OCI-M1 (cell line): ENCODE measurements at places on chromosomes 1 and 21.
A peak's percentile ranks its signal among the peaks of the same experiment; 100 is the strongest.

DNA sequence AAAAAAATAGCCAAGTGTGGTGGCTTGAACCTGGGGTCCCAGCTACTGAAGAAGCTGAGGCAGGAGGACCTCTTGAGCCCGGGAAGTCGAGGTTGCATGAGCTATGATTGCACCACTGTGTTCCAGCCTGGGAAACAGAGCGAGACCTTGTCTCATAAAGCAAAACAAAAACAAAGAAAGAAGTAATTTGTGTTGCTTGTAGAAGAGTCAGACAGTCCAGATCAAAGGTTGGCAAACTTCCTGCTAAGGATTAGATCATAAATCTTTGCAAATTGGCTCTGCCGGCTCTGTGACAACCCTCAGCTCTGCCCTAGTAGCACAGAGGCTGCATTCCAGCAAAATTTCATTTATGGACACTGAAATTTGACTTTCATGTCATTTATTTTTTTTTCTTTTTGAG is 19.0 kb upstream of the MFN2 start:
- DNase-seq, result no peak

DNA sequence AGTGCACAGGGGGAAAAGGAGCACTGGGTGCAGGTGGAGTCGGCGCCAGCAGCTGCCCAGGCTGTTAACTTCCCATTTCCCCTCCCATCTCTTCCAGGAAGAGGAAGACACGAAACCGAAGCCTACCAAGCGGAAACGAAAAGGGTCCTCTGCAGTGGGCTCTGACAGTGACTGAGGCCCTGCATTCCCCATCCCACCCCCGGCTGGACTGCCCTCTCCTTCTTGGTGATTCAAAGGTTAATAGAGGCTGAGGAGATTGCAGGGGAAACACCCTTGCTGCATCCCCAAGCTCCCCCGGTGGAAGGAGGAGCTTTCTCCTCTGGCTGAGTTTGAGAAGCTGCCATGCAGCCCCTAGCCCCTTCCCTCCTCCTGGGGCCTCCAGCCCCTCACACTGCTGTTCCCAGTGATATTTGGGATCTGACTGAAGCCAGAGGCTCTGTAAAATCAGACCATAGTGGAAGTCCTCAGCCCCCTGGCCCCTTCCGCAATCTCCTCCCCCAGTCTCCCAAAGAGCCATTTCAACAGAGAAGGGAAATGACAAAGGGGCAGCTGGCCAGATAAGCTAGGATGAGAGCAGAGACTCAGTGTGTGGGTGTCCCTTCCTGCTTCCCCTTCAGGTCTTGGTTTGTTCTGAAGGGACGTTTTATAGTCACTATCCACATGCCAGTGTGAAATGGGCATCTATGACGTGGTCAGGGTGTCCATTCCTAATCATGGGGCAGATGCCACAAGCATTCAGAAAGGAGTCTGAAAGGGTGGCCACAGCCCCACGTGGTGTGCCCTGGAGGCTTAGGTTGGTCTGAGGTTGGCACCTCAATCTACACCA is 1.9 kb upstream of the SLC27A3 start:
- DNase-seq, result no peak

GRCh38 chr1:231684356-231685244 is 58.0 kb downstream of the DISC1 start:
- no peak for DNase-seq

GRCh38 chr1:84634536-84635205 is 55.6 kb downstream of the SSX2IP start:
- no peak for DNase-seq

GRCh38 chr1:174976436-174977108 is 23.2 kb upstream of the CACYBP start:
- DNase-seq, result peak; percentile 28

DNA sequence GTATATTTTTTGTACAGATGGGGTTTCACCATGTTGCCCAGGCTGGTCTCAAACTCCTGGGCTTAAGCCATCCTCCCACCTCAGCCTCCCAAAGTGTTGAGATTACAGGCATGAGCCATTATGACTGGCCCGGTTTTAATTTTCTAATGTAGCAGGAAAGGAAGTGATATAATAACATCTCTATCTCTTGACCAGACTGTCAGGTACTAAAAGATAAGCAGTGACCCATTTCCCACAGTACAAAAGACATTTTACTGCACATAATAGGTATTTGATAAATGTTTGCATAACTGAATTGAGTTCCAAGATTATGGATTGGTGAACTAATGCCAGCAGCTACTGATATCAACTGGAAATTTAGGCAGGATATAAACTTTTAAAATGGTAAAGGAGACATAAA is 4.0 kb downstream of the NVL start:
- no peak for DNase-seq

GRCh38 chr1:3551711-3552110 is 59.6 kb downstream of the MEGF6 start:
- DNase-seq, result no peak

- DNase-seq, result no peak
These were observed 82.3 kb downstream of the ITPKB start for GRCh38 chr1:226656601-226657277.

DNA sequence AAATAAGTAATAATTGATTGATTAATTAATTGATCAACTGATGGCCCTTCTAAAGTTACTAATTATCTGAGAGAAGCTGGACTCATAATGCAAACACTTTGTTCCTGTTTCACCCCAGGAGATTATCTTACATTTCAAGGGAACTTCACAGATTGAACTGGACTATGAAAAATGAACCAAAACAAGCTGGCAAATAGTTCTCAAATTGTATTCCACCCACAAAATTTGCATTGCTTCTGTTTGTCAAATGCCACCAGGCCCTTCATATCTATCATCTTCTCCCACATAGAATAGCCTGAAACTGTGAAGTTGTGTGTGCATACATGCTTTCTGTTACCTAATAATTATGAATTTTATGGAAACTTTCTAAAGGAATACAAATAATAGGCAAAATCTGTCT is 104.0 kb downstream of the ZNF281 start:
- DNase-seq, result no peak

GRCh38 chr1:161216945-161217712 is 2.0 kb downstream of the FCER1G start:
- peak; percentile 67 for DNase-seq

- DNase-seq, result no peak
These were observed 4.2 kb downstream of the MYOG start for GRCh38 chr1:203081465-203082230.

DNA sequence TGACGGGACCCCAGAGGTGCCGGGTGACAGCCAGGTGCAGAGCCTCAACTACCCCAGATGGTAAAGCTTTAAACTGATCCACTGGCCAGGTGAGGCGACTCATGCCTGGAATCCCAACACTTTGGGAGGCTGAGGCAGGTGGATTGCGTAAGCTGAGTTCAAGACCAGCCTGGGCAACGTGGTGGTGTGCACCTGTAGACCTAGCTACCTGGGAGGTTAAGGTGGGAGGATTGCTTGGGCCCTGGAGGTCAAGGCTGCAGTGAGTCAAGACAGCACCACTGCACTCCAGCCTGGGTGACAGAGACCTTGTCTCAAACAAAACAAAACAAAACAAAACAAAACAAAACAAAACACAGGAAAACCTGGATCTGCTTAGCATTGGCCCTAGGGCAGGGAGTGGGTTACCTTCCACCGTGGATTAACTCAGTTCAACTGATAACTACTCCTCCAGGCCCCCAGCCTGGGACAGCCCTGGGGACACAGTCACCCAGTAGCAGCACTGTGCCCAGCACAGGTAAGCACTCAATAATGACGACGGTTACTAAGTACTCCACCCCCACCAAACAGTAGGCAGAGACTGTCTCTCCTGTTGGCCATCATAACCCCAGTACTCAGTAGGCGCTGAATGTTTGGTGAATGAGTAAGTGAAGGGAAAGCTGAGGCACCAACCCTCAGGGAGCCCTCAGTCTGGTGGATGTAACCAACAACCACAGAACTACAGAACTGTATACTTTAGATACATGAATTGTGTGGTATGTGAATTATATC is 21.6 kb downstream of the SLC66A1 start:
- DNase-seq, result no peak

GRCh38 chr1:168410464-168410863 is 129.8 kb downstream of the TBX19 start:
- no peak for DNase-seq

- DNase-seq, result no peak
These were observed 119.4 kb upstream of the VANGL1 start for GRCh38 chr1:115522386-115522785.

DNA sequence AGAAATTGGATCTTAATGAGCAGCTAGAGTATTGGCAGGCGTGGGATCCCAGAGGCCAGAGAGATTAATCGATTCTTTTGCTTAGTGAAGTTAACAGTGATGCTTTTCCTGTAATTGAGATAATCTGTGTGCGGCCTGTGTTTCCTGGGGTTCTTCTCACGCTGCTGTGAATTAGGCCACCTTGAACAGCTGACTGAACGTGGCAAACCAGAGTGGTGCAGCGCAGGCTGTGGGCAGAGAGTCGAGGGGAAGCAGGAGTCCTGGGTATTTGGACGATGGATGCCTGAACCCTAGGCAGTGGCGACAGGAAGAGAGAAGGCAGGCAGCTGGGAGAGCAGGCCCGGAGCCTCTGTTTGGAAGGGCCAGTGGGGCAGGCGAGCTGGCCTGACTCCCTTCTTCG is 51.7 kb downstream of the RYR2 start:
- DNase-seq, result no peak

GRCh38 chr1:57927003-57927402 is 503.1 kb upstream of the DAB1 start:
- no peak for DNase-seq

GRCh38 chr1:171884475-171884874 is 43.2 kb downstream of the DNM3 start:
- no peak for DNase-seq

GRCh38 chr1:154265586-154265985 is 6.8 kb upstream of the HAX1 start:
- no peak for DNase-seq

GRCh38 chr1:182146286-182146685 is 84.8 kb upstream of the ZNF648 start:
- DNase-seq, result no peak
